Cardiac fibroblast (primary cell): ENCODE measurements at places on chromosomes 2 and 18.
A peak's percentile ranks its signal among the peaks of the same experiment; 100 is the strongest.

- peak; percentile 45 for DNase-seq
Observed at GRCh38 chr2:66435549-66435875, 587 bp downstream of the MEIS1 start.

- DNase-seq = peak; percentile 29
Observed at GRCh38 chr2:142131010-142131669, at the start of gene LRP1B. Gene LRP1B (minus strand): TSS chr2:142131016. CDS start chr2:142130729, 287 bp downstream.

DNA sequence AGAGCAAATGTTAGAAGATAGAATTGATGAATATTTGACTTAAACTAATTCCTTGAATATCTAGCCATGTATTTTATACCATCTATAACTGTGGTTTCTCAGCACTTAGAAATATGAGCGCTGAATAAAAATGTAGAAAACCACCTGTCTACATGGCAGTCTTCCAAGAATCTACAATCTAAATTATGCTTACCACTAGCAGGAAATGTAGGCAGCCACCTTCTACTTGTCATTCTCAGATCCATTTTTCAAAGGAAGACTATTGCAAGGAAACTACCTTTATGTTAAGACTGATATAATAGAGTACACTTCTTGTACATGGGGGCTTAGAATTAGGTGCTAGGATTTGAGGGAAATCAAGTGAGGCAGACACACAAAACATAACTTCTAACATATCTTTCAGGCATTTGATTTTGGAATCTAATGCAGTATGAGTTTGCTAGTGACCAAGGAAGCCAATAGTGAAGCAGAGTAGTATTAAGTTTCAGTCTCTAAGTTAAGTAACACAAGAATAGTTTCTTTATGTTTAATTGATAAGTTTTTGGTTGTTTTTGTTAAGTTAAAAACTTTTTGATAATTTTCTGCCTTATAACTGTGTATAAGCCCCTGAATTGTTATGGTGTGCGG is 175.9 kb upstream of the ITGA4 start:
- DNase-seq = no peak

- no peak for DNase-seq
Observed at GRCh38 chr2:61966087-61966727, 60.7 kb downstream of the COMMD1 start.

DNA sequence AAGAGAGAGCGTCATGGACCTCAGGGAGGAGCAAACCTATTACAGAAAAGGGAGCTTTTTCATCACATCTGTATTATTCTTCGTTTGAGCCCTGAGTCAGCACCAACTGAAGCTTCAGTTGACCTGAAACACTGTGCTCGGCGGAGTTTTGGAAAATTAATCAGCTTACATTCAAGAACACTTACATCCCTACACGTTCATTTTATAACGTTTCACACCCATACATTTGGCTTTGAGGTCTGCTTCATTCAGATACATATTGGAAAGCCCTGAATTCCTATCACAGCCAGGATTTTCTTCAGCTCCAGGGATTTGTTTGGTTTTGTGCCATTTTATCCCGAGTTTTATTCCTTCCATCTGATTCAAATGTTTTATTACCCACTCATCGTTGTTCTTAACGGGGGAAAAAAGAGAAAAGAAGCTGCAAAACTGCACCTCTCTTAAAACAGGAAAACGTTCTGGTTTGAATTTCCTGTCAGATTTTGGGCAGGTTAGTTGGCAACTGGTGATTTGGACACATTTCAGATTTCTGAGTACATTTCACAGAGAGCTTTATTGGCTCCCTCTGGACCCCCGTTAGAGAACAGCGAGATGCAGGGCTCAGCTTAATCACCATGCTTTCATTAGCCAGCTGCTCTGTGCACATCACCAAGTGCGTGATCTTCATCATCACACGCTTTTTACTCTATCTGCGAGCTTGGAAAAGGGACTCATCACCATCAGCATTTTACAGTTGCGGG is 88.8 kb downstream of the CDC42EP3 start:
- no peak for DNase-seq

- no peak for DNase-seq
Observed at GRCh38 chr2:3644891-3645605, 13.0 kb upstream of the ALLC start.

DNA sequence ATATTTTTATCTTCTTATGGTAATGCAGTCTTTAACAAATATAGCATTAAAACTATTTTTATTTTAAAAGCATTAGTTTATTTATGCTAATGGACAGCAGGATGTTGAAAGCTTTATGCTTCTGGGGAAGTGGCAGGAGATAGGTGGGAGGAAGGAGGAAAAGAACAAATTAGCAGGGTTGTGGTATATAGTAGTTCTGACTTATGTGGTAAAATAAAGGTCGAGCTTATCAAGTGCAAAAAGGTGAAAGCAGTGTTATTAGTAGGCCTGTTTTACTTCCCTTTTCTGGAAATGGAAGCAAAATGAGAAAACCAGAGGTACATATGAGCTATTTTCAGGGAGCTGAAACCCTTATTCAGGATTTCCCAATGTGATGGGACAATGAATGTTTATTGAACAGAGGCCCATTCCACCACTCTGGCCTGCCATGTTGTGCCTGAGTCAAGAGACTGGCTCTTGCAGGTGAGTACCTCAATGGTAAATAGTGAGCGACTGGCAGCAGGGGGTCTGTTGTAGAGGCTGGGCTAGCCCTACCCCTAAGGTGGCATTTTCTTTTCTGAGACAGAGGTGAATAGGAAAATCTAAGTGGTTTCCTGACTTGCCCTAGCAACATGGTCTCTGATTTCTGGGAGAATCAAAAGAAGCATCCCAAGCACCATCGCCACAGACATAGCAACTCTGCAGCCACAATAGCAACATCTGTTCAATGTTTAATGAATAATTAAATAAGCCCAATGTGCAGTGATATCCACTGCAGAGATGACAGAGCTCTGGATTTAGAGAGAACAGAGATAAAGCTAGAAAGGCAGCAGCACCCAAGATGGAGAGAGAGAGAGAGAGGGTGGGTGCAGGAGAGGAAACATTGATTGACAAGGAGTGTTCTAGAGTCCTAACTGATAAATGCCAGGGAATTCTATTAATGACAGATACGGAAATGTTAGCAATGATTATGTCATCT is 119.7 kb downstream of the UPP2 start:
- no peak for DNase-seq

GRCh38 chr2:160584972-160585494 is 91.4 kb upstream of the RBMS1 start:
- peak; percentile 65 for DNase-seq

DNA sequence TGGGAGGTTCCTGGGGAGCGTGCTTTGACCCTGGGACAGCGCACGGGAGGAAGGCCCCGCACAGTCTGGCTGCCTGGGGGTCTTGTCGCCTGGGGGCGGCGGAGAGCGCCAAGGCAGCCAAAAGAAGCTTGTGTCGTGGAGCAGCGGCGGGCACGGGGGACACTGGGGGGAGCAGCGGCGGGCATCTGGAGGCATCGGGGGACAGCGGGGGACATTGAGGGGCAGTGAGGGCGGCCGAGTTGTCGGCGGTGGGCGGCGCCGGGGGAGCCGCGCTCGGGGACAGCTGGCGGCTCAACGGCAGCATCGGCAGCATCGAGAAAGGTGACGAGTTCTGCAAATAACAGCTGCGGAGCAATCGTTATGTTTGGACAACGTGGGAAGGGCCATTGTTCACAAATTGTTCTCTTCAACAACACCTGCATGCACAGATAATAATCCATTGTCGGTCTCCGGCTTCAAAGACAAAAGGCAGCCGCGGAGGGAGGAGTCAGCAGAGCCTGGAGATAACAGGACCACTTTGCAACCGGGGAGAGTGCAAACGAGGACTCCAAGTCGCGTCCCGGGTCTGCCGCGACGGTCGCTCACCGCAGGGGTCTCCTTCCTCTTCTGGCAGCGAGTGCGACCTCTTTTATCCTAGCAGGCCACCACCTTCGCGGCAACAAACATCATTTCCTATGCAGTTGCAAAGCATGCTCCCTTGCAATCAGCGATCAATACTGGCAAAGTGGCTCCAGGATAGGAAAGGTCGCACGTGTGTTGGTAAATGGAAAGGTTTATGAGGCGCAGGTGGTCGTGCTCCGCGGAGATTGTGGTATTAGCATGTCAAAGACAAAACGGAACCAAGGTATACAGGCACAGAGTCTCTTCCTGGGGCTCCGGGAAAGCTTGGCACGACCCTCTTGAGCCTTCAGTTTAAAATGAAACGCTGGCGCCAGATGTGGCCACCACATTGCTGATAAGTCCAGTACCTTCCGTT is 132.3 kb upstream of the DLX2 start:
- no peak for DNase-seq
